Vagina (tissue), 2 donors: ENCODE measurements at places on chromosomes 1 and 21. TPM values are rescaled to one million over a fixed set of nuclear protein-coding genes. Genes with fewer than 3 reads are reported as not detected.

The GOLT1A gene
- not detected for total RNA-seq

The CFAP45 gene
- not detected for total RNA-seq

The DTL gene
- total RNA-seq = 7.4 TPM

The PROK1 gene
- total RNA-seq = 7.4 TPM

The CFAP107 gene
- total RNA-seq = not detected

DNA sequence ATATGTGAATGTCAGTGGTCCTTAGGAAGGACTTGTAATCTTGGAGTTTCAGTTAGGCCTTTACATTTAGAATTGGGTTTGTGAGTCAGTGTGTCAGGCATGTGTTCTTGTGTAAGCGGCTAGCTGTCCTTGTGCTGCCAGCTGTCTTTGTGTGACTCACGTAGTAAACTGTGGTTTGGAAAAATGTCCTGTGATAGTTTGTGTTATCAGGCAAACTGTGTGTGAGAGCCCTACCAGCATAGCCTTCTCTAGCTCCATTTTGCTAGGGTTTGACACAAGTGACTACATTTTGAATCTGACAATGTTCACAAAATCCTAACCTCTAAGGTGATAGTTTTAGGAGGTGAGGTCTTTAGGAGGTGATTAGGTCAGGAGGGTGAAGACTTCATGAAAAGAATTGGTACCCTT lies 6.9 kb upstream of the SLC35D1 start:
- H3K4me1 ChIP-seq = no peaks in the 10 kb centered on the region
- no peak for DNase-seq
- H3K27ac ChIP-seq = peak overlapping the region; percentile 19
- H3K36me3 ChIP-seq = no peaks in the 10 kb centered on the region
- no peaks in the 10 kb centered on the region for H3K27me3 ChIP-seq
- no peak overlapping the region for H3K4me3 ChIP-seq

DNA sequence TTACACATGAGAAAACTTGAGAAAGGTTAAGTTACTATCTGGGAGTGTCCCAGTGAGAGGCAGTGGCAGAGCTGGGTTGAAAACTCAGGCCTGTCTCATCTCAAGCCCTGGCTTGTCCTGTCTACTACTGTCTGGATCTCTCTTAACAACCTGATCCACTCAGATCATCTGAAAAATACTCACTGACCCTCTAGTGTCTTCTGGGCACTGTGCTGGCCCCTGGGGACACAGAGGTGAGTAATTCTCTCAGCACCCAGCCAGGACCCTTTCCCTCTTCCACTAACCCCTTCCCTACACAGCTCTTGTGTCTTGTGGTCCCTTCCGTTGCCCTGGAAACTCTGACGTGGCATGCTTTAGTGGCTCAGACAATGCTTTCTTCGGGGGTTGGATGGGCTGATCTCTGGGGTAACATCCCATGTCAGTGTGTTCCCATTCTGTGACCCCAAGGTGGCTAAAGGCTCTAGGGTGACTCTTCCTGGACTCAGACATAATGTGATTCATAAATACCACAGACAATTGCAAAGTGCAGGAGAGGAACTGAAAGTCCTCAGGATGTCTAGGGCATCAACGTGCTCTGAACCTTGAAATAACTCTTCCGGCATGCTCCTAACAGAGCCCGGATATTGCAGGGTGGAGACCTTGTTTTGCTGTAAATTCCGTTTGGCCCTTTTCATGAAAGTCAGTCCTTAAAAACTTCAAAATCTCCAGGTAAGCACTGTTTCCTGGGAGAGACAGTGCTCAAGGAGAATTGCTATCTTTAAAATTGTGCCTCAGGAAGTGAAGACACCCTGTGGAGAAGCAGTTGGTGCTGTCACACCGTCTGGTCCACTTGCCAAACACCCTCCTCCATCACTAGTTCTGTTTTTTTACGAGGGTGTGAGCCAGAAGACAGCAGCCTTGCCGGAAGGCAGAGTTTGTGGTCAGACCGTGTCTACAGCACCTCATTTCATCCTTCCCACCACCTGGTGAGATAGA lies 4.0 kb downstream of the SHISAL2A start:
- peaks cover 4% of the 10 kb centered on the region for H3K27me3 ChIP-seq
- no peak overlapping the region for H3K4me3 ChIP-seq
- peaks cover 15% of the 10 kb centered on the region for H3K4me1 ChIP-seq
